Stimulated activated CD4-positive, alpha-beta T cell treated with anti-CD3 and anti-CD28 coated beads, TNF-alpha, amount 100 ng/mL, for 24 hours (primary cell): ENCODE measurements at places on chromosomes 2 and 18.

GRCh38 chr2:48233005-48233404 is 296.9 kb upstream of the STON1 start:
- DNase-seq = no peak

DNA sequence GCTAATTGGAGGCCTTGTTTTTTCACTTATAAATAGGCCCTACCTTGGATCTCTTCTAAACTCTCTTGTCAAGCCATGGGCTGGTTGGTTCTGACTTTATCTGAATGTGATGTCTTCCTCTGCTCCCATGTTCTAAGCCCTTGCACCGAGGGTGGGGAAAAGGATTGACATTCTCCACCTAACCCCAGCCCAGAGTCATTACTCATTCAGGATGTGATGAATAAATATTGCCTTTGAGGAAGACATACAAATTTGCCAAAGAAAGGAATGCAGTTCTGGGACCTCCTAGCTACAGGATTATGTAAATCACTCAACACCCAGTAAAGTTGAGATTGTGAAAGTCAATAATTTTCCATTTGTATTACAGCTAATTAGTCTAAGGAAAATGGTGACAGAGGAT is 142.1 kb upstream of the LYPD6 start:
- DNase-seq = no peak

- DNase-seq = no peak
Measured at GRCh38 chr2:71347517-71347916, 15.9 kb downstream of the ZNF638 start.

GRCh38 chr2:124081154-124081716 is 56.1 kb downstream of the CNTNAP5 start:
- no peak for DNase-seq

DNA sequence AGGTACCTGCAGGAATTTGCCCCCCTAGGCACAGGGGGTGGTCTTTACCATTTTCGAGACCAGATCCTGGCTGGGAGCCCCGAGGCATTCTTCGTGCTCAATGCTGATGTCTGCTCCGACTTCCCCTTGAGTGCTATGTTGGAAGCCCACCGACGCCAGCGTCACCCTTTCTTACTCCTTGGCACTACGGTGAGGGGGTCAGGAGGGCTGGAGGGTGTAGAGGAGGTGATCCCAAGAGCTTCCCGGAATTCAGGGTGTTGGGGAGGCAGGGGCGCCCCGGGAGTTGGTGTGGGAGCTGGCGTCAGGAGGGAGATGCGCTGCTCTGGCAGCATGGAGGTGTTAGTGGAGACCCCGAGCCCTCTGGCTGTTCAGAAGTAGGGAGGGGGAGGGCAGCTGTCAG is 3.2 kb downstream of the GMPPA start:
- DNase-seq = no peak

- DNase-seq = no peak
Measured at GRCh38 chr2:187313831-187314230, 134.2 kb downstream of the CALCRL start.

GRCh38 chr2:224570328-224570993 is 14.7 kb downstream of the CUL3 start:
- DNase-seq = no peak

DNA sequence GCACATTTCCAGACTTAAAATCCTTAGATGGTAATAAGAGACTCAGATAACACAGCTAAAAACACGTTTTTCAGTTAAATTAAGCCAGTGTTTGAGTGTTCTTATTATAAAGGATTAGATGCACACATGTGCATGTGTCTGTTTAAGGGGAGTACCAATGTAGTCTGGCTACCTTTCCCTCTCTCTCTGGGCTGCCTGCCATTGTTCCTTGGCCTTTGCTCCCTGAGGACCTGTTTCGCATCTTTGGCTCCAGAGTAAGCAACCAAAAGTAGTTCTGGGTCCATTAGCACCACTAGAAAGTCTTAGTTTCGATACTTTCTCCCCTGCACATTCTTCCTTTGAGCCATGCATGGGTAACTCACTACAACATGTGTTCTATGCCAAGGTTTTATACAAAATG is 228.3 kb downstream of the TPGS2 start:
- DNase-seq = no peak

GRCh38 chr2:120675460-120676130 is 60.1 kb upstream of the GLI2 start:
- peak; percentile 53 for DNase-seq

- DNase-seq = no peak
Measured at GRCh38 chr18:56097621-56098020, 509.6 kb upstream of the TCF4 start.

- no peak for DNase-seq
Measured at GRCh38 chr18:73009691-73010090, 141.9 kb upstream of the NETO1 start.

- DNase-seq = no peak
Measured at GRCh38 chr18:57785751-57786437, 17.2 kb downstream of the ATP8B1 start.

- DNase-seq = no peak
Measured at GRCh38 chr2:109523536-109524361, 90.0 kb downstream of the SEPTIN10 start.

GRCh38 chr2:238489431-238489830 is 62.7 kb downstream of the ASB1 start:
- DNase-seq = no peak

DNA sequence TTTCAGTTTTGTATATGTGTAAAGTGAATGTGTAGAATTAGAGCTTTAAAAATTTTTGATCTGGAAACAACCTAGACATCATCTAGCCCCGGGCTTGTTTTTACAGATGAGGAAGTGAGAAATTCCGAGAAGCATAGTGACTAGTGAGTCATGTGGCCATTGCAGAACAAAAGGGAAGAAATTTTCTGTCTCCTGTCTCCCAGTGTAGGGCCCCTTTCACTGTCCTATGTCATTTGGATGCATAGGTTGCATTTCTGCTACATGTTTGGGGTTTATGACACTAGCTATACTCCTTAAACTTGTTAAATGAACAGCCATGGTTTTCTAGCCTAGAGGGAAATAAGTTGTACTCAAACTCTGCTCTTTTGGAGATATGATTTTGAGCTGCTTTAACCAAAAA is 84.6 kb downstream of the PLCL1 start:
- DNase-seq = no peak

- DNase-seq = no peak
Measured at GRCh38 chr2:137847443-137847842, 116.8 kb upstream of the HNMT start.

GRCh38 chr2:192957425-192957824 is 762.7 kb upstream of the TMEFF2 start:
- DNase-seq = no peak

- DNase-seq = no peak
Measured at GRCh38 chr2:232871835-232872736, 2.0 kb downstream of the SNORC start.

GRCh38 chr2:238846628-238847418 is 1.1 kb upstream of the TWIST2 start:
- DNase-seq = no peak

- no peak for DNase-seq
Measured at GRCh38 chr18:3180325-3180724, 39.4 kb downstream of the MYOM1 start.
